Stimulated activated CD8-positive, alpha-beta memory T cell treated with anti-CD3 and anti-CD28 coated beads, Interleukin-4, amount 100 ng/mL, for 4 hours (primary cell): ENCODE measurements at places on chromosomes 11 and 22.

DNA sequence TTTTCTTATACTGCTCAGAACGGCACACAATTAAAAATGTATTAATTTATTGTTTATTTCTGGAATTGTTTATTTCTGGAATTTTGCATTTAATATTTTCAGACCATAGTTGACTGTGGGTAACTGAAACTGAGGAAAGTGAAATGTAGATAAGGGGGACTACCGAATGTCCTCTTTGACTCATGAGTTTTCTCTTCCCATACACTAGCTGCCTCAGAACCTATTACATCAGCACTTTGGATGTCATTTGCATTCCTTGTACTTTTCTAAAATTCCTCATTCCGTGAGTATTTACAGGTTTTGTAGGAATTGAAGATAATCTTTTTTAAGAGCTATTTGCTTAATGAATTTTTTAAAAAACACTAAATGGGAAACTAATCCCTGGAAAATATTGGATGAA is 29.8 kb downstream of the ZC3H12C start:
- no peak for DNase-seq

DNA sequence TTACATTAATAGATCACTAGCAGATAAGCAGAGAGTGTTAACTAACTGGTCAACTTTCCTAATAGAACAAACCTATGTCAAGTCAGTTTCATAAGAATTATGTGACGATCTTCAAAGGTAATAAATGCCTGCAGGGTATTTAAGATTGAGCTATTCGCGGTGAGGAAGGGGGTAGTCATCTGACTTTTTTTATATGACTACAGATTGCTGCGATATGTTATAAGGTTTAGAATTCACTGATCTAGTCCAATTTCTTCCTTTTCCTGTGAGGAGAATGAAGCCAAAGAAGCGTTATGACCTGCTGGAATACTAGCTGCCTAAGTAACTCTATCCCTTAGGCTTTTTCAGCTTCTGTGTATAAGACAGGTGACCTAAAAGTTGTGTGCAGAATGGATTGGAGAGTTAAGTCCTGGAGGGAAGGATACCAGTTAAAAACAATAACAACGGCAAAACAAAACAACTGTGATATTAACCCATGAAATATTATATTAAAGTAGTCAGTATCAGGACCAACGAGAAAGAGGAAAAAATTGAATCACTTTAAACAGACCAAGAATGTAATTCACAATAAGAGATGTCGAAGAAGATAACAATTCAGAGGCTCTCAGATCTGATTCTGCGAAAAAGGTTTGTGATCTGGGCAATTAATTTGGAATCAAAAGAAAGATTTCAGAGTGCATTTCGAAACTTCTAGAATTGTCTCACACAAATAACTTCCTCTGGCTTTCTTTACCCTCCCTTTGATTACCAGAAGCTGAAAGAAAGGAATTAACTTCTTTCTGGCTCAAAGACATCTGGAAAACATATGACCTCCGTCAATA is 630 bp downstream of the CASP4 start:
- no peak for DNase-seq

DNA sequence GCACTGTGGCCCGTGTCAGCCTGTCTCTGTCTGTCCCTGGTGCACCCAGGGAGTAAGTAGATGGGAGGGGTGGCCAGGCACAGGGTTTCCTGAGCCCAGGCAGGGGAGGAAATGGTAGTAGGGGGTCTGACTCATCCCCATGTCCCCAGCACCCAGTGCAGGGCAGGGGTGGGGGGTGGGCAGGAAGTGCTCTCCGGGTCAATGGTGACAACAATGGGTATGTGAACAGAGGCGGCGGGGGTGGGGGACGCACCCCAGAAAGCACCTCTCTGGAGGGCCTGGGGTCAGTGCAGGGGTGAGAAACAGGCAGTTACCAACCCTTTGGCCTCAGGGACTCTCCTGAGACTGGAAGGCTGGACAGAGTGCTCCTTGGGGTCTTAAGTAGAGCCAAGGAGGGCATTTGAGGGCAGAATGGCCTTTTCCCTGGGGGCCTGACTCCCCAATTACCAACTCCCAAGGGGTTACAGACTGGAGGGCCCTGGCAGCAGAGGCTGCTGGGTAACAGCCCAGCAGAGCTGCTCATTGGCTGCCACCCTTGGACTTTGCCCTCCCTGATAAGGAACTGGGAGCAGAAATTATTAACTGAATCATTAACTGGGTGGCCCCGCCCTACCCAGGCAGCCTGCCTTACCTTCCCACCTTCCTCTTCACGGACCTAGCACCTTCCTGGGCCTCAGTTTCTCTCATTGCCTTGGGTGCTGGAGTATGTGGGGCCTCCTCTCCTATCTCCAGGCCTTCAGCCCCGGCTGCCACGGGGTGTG is 4.2 kb downstream of the MYRF start:
- peak; percentile 41 for DNase-seq

DNA sequence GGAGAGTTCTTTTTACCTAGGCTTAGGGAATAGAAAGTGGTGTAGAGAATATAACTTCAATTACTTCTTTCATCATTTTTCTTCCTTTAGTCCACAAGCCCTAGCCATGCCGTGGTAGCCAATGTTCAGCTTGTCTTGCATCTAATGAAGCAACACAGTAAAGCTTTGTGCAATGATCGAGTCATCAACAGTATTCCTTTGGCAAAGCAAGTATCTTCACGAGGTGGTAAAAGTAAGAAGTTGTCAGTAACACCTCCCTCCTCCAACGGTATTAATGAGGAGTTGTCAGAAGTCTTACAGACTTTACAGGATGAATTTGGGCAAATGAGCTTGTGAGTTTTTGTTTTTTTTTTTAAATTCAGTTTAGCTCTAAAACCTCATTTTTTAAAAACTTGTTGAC is 37.4 kb downstream of the CEP57 start:
- no peak for DNase-seq

- DNase-seq = no peak
Observed at GRCh38 chr11:16403448-16403803, 47.1 kb upstream of the SOX6 start.

DNA sequence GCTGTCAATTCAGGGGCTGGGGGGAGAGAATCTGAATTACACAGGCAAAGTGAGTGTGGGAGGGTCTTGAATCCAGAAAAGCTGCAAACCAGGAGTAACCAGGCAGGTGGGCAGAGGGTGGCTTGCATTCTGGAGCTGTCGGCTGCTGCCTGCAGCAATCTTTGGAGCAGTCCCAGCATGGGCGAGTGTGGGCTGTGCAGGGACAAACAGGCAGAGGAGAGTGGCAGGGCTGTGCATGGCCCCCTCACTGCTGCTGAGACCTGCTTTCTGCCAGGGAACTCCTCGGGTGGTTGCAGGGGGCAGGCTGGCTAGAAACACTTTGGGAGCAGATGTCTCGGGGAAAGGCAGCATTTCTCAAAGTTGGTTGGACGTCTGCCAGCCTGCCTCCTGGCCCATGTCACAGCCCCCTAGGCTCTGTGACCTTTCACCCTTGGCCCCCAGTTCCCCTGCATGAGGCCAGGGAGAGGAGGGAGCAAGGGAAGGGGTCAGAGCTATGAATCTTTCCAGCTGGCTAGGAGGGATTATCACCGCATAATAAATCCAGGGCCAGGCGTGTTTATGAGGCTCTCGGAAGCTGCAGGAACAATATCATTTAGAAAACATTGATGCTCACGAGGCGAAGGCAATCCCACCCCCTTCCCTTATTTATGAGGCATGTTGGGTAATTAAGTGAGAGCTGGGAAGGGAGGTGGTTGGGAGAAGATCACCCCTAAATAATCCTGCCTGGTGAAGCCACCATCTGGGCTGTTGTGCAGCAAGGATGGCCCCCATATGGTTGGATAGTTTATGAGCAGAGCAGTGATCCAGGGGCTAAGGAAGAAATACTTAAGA is 212.3 kb upstream of the NCAM1 start:
- DNase-seq = no peak

- no peak for DNase-seq
Observed at GRCh38 chr11:9061807-9062206, 29.6 kb downstream of the SCUBE2 start.

DNA sequence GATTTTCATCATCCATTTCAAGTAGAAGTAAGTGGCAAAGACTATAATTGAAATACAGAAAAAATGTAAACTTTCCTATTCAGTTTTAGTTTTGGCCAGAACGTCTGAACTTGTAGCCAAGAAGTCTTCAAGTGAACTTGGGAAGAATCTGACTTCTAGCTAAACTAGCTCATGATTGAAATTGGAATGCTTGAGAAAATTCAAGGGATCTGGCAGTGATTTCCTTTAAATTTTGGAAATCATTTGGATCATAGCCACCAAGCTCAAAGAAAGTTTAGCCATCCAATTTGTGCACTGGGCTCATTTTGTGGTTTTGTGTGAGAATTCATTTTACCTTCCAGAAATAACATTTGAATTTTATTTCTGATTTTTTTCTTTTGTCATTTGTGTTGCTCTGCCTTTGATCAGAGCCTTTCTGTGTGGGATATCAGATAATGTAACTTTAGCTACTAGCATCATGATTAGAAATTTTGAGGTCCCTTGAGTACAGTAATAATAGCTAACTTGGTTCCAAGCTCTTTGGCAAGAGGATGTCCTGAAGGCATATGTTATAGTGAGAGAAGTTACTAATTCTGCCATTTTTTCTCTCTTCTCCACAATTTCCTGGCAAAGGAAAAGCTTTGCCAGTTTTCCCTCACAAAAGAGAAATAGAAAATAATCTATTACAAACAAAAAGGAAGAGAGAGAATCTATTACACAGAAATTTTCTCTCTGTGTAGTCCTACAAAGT is 2123.7 kb upstream of the RAG2 start:
- DNase-seq = no peak

DNA sequence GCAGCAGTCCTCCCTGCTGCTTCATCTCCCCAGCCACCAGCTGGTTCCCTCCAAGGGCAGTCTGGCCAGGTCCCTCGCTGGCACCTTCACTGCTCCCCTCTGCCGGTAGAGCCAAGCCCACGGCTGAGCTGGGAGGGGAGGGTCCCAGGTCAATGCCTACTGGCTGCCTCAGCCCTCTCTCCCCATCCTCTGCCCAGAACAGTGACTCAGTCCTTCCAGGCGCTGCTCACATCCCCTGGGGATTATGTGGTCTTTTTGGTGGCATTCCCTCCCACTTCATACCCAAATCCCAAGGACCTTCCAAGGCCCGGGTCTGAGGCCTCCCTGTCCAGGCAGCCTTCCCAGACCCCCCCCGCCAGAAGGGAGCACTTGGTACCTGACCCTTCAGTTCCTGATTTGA is 44.9 kb downstream of the WNT7B start:
- no peak for DNase-seq

- no peak for DNase-seq
Observed at GRCh38 chr11:113372309-113372708, 15.3 kb upstream of the ANKK1 start.

DNA sequence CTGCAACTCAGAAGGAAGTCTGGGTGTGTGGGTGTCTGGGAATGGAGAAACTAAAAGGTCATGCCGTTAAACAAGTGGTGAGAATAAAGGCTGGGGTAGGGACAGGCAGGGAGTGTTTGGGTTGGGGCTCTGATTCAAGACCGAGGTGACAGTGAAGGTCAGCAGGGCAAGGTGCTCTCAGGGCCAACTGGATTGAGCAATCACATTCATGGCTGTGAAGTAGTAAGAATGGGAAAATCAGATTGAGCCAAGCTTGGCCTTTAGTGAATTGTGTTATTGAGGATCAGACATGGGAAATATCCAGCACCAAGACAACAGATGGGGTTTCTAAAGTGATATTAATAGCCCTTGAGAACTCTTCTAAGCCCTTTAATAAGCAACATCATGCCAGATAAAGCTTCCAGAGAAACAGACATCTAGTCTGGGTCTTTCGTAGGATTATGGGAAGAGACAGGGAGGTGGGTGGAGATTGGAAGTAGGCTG is 24.3 kb downstream of the SCN3B start:
- DNase-seq = no peak

DNA sequence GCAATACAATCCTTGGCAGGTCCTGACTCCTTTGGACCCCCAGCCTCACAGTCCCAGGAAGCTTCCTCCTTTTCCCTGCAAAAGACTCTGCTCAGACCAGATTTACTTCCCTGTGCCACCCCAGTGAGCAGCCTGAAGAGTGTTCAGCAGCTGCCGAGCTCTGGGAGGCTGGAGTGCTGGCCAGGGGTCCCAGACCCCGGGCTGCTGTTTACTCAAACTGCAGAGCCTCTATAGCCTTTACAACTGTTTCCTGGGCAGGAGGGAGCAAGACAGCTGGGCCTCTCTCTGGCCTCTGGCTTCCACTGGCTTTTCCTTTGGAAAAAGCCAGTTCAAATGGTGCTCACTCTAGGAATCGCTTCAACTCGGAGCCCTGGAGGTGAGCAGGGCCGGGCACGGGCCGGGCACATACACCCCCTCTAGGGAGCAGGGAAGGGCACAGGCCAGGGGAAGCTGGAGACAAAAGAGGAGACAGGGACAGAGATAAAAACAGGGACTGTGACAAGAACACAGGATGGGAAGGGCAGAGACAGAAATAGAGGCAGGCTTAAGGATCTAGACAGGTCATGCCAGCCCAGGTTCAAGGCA is 932 bp downstream of the IRAG1 start:
- DNase-seq = no peak

GRCh38 chr11:36070213-36070953 is 126.5 kb downstream of the LDLRAD3 start:
- no peak for DNase-seq

- DNase-seq = no peak
Observed at GRCh38 chr22:41873391-41873790, 40.5 kb downstream of the SREBF2 start.

GRCh38 chr11:125369808-125370207 is 126.3 kb downstream of the FEZ1 start:
- DNase-seq = no peak

DNA sequence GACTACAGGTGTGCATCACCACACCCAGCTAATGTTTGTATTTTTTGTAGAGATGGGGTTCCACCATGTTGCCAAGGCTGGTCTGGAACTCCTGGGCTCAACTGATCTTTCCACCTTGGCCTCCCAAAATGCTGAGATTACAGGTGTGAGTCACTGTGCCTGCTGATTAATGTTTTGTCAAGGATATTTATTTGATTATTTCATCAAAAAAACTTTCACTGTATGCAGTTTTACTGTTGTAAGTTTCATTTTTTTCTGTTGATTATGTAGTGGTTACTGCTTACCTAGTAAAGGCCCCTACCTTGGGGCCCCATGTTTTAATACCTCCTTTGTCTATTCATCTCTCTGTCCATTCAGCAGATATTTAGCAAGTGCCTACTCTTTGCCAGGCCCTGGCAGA is 16.7 kb upstream of the FAM168A start:
- no peak for DNase-seq
